ENCODE measurements at places on chromosomes 1 and 21. TPM values are rescaled to one million over a fixed set of nuclear protein-coding genes. Genes with fewer than 3 reads are reported as not detected.

DNA sequence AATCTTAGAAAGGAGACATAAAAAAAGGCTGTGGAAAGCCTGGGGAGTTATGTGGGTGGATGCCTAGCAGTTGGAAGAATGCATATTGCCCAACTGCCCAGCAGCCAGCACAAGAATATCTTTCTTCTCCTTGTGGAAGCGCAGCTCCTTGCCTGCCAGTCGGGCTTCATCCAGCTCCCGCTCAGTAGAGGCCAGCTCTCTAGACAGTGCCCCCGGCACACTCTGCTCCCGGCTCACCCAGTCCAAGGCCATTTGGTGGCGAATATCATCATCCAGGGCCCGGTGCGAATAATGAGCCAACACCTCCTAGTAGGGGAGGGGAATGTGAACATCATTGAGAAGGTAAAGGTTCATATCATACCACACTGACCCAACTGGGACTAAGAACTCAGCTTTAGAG lies 9.0 kb upstream of the RBM8A start:
- no peak for DNase-seq

GRCh38 chr1:233512538-233512937 lies 101.4 kb upstream of the KCNK1 start:
- DNase-seq: no peak

- DNase-seq: no peak
Measured at GRCh38 chr1:30824736-30825429, 67.3 kb upstream of the LAPTM5 start.

- DNase-seq: no peak
Measured at GRCh38 chr1:23792151-23792945, 1.4 kb downstream of the LYPLA2 start.

PEA15 gene
- 141 TPM for total RNA-seq

TP73 gene
- 0.88 TPM for total RNA-seq

ANKRD65 gene
- 0.34 TPM for total RNA-seq
